GM03348 (cell line): ENCODE measurements at places on chromosomes 6 and 20.

DNA sequence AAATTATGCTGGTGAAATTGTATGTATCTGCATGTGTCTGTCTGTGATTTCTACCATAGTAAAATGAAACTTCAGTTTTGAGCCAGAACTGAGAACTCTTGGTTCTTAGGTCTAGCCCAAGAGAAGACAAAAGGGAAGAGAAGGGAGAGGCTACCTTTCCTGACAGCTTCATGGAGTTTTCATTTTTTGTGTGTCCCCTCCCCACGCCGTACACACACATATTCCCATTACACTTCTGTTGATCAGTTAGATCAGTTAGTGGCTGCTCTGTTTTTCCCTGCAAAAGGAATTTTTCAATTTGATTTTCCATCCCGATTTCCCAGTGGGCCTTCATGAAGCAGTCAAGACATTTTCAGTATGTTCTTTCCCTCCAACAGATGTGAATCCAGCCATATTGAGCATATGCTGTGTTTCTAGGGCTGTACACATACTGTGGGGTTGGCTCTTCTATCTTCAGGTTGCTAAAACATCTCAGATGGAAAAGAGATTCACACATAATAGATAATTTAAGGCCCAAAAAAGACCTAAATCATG is 52.5 kb downstream of the HIVEP1 start:
- DNase-seq, result no peak

DNA sequence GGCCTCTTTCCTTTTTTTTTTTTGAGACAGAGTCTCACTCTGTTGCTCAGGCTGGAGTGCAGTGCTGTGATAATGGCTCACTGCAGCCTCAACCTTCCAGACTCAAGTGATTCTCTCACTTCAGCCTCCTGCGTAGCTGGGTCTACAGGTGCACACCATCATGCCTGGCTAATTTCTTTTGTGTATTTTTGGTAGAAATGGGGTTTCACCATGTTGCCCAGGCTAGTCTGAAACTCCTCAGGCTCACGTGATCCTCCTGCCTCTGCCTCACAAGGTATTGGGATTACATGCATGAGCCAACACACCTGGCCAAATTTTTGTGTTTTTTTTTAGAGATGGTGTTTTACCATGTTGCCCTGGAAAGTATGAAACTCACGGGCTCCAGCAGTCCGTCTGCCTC is 29.3 kb downstream of the SRC start:
- no peak for DNase-seq

DNA sequence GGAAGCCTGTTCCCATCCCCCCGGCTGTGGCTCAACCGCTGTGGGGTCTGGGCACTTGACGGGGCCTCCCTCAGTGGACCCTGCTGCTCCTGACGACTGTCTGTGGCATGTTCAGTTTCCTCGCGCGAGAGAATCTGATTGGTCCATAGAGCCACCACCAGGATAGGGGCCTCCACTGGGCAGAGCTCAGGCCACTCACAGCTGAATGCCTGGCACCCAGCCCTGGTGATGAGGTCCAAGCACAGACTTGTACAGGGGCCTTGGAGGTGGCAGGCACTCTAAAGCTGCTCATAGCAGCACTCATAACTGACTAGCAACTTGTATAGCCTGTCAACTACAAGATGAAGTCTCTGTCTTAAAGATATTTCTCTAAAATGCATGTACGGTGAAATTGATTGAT is 368.1 kb downstream of the NRN1 start:
- no peak for DNase-seq

DNA sequence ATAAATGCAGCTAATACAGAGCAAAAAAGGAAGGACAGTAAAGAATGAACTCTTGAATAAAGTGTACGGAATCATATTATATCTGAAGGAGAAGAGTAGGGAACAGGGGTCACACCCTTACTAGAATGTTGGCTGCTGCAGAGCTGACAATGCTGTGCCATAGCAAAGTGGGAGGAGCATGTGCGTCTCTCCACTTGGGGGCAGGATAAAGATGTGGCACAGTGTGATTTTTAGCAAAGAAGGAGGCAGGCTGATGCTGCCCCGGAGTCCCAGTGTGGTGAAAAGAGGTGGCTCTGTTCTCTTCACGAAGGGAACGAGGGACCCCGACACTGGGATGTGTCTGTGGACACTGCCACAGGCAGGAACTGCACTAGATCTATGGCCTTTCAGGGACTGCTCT is 67.5 kb downstream of the INSM1 start:
- no peak for DNase-seq

DNA sequence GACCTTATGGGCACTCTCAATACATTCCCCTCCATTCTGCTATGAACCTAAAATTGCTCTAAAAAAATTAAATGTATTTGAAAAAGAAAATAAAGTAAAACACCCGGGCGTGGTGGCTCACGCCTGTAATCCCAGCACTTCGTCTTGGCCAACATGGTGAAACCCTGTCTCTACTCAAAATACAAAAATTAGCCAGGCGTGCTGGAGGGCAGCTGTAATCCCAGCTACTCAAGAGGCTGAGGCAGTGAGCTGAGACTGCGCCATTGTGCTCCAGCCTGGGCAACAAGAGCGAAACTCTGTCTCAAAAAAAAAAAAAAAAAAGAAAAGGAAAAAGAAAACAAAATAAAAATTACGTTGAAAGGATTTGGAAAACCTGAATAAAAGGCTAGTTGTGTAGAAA is 60.5 kb downstream of the CD164 start:
- DNase-seq, result no peak

GRCh38 chr6:31577579-31577966 is 2.2 kb downstream of the TNF start:
- no peak for DNase-seq

DNA sequence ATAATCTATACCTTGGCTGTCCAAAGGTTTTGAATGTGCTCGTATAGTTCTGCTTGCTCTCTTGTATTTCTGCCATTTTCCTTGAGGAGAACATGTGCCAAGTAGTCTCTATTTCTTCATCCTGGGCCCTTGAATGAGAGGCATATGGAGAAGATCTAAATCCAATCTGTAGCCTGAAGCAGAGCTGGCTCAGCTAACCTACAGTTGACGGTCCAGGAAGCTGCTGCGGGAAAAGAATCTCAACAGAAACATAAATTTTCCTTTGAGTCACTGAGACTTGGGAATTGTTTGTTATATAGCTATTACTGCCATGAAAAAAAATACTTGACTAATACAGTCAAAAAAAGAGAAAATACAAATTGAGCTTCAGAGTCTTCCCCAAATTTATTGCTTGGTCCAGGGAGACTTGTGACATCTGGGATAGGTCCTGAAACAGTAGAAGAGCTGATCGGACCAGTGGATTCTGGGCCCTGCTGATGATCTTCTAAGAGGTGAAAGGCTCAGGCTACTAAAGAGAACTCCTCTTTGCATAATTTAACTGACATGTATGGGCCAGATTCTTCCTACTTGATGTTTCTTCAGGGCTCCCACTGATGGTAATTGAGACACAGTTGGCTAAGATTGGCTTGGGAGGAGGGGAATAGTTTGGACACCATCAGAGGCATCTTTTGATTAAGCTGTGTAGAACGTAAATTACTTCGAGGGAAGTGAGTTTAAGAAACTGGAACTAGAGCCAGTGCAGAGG is 29.9 kb upstream of the PLCB4 start:
- peak; percentile 40 for DNase-seq

DNA sequence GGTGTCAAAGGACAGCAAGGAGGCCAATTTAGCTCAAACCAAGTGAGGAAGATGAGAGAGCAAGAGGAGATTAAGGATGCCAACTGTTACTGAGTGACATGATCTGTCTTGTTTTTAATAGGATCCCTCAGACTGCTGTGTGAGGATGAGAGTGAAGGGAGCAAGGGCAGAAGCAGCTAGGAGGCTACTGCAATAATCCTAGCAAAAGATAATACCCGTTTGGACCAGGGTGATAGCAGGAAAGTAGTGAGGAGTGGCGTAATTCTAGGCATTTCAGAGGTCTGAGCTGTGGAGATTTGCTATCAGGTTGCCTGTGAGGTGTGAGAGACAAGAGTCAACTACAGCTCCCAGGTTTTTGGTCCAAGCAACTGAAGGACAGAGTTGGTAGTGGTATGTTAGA is 14.7 kb downstream of the UBE2V1 start:
- DNase-seq, result no peak

DNA sequence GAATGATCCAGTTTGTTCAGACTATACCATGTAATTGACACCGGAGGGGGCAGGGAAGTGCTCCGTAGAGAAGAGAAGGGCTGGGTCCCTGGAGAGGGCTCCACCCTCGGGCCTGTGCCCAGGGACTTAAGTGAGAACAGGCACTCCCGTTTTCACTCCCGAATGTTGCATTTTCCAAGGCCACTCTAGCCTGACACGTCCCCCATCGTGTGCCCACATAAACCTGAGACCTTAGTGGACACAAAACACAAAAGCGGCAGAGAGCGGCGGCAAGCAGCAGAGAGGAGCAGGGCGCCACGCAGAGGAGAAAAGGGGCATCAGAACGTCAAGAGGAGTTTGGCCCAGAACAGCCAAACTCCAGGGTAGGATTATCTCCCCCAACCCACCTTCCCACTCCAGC is 1405.1 kb downstream of the GRIK2 start:
- DNase-seq, result no peak

DNA sequence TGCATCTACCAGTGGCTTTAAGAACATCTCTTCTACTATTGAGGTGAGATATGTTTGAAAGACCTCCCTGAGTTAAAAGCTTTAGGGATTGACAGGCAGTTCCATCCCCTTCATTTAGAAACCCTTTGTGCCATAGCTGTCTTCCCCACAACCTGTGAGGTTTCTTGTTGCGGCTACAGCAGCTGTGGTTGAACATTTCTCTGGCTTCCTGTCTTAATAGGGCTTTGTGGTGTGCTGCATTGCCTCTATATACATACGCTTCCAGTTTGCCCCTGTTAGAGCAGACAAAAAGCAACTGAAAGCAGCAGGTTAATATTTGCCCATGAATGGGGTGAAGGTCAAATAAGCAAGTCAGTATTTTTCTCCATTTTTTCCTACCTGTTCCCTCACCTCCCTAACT is 210.2 kb downstream of the TMEM200A start:
- no peak for DNase-seq

GRCh38 chr6:87481931-87482330 is 9.2 kb downstream of the SLC35A1 start:
- no peak for DNase-seq

- peak; percentile 58 for DNase-seq
Measured at GRCh38 chr6:151239603-151240035, at the start of gene AKAP12. TSS of gene AKAP12 (plus strand) at chr6:151239967. CDS start at chr6:151240563, 596 bp downstream.

GRCh38 chr6:16095180-16095579 is 33.7 kb upstream of the MYLIP start:
- DNase-seq, result no peak

GRCh38 chr6:1089859-1090258 is 222.0 kb upstream of the FOXQ1 start:
- DNase-seq, result no peak

DNA sequence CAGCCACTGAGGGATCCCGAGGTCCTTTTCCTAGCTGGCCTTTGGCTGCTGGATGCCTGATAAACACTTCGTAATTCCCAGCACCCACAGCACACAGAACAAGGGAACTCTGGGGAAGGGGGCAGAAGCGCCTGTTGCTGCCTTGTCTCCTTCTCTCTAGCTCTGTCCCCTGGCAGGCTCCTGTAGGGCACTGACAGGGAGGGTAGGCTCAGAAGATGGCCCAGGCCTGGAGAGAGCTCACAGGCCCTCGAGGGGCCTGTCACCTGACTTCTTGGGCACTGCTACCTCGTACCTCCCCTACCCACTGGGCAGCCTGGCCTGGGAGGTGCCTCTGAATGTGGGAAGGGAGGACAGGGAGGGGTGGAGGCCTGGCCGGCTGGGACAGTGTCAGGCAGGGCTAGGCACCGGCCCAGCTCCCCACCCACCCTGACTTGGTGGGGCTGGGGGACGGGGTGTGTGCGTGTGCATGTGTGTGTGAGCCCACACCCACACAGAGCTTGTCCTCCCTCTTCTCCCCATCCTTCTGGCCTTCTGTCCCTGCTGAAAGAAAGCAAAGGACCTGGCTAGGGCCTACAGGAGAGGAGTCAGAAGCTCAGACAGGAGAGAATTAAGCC is 18.1 kb downstream of the C6orf132 start:
- DNase-seq, result no peak

- no peak for DNase-seq
Measured at GRCh38 chr6:26197933-26198721, 110.9 kb downstream of the HFE start.

- no peak for DNase-seq
Measured at GRCh38 chr6:90403489-90404381, 107.1 kb upstream of the BACH2 start.

DNA sequence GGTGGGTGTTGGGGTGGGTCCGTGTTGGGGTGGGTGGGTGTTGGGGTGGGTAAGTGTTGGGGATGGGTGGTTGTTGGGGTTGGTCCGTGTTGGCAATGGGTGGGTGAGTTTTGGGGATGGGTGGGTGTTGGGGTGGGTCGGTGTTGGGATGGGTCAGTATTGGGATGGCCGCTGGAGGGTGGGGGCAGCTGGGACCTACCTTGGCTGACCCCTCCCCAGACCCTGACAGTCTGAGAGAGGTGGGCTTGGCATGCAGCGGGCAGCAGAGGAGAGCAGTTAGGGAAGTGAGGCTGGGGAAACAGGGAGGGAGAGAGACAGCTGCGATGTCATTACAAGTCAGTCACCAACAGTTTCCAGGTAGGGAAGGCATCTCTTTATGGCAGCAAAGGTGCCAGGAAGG is 23.1 kb upstream of the GATA5 start:
- no peak for DNase-seq

DNA sequence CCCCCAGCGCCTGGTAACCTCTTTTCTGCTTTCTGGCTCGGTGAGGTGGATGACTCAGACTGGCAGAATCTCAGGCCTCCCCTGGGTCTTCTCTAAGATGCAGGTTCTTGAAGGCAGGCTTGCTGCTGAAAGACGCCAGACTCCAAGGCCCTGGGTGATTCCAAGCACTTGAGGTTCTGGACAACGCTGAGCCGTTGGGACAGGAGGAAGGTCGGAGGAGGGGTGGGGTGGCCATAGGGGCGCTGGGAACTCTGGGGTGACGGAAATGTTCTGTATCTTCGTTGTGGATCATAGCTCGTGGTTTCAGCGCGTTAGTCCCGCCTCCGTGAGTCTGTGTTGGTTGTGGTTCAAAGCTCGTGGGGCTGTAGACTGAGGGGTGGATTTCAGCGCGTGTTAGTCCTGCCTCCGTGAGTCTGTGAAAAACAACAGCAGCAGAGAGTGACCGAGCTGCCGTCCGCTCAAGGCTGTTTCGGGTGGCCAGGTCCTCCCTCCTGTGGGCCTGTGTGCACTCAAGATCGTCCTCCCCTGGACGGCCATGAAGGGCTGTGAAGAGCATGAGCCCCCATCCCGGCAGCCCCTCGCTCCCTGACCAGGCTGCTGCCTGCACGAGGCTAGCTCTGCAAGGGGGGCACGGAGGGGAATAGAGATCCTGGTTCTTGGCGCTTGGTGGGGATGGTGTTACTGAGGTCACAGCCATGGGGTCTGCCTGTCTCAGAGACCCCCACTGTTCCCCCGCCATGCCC is 7.7 kb downstream of the NTSR1 start:
- no peak for DNase-seq
